IPS-NIHi11 (cell line): ENCODE measurements at places on chromosomes 13 and 19.

GRCh38 chr13:43258771-43259170 is 235.4 kb downstream of the DNAJC15 start:
- no peak for DNase-seq

DNA sequence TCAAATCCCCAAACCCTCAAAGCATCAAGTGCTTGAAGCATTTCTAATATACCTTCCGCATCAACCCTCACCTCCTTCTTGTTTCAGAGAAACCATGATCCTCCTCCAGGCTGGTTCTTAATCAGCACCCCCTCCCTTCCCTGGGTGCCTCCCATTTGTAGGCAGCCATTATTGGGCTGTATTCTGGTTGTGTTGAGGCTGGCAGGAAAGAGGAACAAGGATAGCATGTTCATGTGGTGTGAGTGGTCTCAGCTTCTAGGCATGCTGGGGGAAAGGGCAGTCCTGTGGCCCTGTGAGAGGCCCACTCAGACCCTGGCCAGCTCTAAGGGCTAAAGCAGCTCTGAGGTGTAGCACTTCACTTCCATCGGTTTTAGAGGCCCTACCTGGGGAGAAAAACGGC is 18.9 kb upstream of the TRIM13 start:
- DNase-seq: no peak

- DNase-seq: no peak
These were observed 10.2 kb downstream of the PPP1R37 start for GRCh38 chr19:45103156-45103507.

GRCh38 chr19:18895038-18895823 is 727 bp downstream of the CERS1 start:
- peak; percentile 91 for DNase-seq

GRCh38 chr19:31528261-31528660 is 179.0 kb upstream of the TSHZ3 start:
- DNase-seq: no peak

DNA sequence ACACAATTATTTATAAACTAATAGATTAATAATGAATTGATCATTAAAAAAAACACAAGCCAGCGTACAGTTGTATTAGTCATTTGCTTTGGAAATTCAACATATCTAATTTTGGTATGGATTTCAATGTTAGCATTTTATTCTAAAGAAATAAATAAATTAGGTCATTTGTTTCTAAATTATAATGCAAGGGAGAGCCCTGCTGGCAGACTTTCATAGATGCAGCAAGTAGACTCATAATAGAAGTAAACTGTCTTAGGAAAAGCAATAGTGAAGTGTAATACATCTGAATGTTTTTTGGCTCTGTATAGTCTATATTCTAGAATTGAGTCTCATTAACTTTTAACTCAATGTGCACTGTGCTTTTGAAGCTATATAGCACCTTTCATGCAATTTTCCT is 982.4 kb upstream of the MIR17HG start:
- DNase-seq: no peak

- DNase-seq: no peak
These were observed 2.6 kb upstream of the SULT2B1 start for GRCh38 chr19:48549380-48549779.

- no peak for DNase-seq
These were observed 114.2 kb upstream of the RXFP2 start for GRCh38 chr13:31625115-31625514.

DNA sequence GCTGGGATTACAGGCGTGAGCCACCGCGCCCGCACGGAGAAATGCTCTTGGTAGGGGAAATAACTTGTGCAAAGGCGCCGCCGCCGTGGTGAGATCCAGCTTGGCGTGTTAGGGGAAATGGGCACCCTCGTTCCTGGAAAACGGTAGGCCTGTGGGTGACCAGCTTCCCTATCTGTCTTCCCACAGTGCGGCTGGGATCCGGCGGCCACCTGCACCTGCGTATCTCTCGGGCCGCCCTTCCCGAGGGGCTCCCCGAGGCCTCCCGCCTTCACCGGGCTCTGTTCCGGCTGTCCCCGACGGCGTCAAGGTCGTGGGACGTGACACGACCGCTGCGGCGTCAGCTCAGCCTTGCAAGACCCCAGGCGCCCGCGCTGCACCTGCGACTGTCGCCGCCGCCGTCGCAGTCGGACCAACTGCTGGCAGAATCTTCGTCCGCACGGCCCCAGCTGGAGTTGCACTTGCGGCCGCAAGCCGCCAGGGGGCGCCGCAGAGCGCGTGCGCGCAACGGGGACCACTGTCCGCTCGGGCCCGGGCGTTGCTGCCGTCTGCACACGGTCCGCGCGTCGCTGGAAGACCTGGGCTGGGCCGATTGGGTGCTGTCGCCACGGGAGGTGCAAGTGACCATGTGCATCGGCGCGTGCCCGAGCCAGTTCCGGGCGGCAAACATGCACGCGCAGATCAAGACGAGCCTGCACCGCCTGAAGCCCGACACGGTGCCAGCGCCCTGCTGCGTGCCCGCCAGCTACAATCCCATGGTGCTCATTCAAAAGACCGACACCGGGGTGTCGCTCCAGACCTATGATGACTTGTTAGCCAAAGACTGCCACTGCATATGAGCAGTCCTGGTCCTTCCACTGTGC is 2.4 kb downstream of the GDF15 start:
- peak; percentile 96 for DNase-seq

DNA sequence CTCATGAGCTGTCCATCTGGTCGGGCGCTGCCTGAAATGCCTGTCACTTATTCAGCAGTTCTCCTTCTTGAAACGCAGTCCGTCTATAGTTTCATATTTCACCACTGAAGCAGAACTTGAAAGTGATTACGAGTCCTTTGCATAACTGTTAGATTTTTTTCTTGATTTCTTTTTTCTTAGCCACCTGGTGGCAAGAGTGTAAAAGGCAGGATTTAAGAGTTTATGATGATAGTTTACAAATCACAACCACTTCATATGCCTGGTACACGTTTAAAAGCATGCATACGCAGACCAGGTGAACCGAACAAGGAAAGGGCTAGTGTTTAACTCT is 45.8 kb downstream of the GGACT start:
- DNase-seq: no peak

DNA sequence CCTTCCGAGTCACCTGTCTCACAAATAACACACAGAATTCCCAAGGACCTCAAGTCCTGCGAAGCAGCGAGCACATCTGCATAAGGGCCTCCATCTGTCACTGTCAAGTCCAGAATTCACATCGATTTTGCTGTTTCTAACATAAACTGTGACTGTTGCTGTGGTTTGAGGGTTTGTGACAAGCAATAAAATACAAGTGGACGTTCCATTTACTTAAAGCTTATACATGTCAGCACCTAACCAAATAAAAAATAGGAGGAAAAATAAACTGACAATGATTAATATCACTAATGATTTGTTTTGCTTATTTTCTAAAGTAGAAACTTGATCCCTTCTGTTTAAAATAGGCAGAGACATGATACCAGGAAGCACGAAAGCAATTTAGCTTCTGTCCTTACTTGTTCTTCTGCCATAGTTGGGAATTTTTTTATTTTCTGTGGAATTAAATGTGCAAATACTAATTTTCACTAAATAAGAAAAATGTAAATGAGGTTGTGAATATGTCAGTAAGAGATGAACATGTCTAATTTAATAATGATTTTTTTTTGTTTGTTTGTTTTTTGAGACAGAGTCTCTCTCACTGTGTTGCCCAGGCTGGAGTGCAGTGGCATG is 279.1 kb downstream of the FGF9 start:
- DNase-seq: no peak

GRCh38 chr13:46480131-46480530 is 72.8 kb upstream of the LRCH1 start:
- DNase-seq: no peak

- no peak for DNase-seq
These were observed 125.2 kb downstream of the RAB20 start for GRCh38 chr13:110436276-110436675.

- DNase-seq: peak; percentile 91
These were observed at the start of gene MOB3A for GRCh38 chr19:2096034-2096479. TSS of gene MOB3A (minus strand) at chr19:2096326. CDS start at chr19:2078560, 17,766 bp downstream.

DNA sequence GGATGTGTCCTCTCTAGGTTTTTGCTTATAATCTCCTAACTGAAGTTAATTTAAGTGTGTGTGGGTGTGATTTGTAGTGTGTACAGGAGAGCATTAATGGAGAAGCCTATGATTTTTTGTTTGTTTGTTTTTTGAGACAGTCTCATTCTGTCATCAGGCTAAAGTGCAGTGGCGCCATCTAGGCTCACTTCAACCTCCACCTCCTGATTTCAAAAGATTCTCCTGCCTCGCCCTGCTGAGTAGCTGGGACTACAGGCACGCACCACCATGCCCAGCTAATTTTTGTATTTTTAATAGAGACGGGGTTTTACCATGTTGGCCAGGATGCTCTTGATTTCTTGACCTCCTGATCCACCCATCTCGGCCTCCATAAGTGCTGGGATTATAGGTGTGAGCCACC is 20.6 kb downstream of the ZNF701 start:
- no peak for DNase-seq

DNA sequence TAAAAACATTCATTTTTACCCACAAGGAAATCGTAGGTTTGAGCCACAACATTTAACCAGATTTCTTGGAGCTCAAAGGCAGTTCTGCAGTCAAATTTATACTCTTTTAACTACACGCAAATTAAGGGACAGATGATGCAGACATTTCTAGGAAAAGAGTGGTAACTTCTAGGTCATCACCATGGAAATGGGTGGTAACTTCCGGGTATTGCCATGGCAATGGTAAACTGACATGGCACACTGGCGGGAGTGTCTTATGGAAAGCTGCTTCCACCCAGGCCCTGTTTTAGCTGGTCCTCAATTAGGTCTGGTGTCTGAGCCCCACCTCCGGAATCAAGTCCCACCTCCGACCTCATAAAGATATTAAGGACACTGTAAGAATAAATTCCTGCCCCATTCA is 10.4 kb upstream of the LYPD5 start:
- DNase-seq: no peak

DNA sequence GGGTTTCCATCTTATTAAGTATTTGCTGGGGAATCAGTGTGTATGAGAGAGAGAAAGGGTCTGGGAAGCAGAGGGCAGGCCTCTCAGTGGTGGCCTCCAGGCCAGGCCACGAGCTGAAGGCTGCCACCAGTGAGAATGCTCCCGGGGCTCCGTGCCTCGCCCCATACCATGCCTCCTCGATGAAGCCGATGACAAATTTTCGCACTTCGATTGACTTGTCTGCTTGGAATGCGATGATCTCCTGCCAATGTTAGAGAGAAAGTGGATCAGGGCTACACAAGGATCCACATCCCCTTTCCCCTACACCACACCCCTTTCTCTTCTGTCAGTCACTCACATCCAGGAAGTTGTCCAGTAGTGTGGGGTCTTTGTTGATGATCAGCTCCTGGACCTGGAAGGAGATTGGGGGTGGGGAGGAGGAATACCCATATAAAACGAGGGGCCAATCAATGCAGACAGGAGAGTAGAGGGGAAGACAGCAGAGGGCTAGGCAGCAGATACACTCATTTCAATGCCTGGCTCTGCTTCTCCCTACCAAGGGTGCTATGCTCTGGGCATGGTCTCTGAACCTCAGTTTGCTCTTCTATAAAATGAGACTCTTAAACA is 10.7 kb downstream of the SYMPK start:
- DNase-seq: no peak

DNA sequence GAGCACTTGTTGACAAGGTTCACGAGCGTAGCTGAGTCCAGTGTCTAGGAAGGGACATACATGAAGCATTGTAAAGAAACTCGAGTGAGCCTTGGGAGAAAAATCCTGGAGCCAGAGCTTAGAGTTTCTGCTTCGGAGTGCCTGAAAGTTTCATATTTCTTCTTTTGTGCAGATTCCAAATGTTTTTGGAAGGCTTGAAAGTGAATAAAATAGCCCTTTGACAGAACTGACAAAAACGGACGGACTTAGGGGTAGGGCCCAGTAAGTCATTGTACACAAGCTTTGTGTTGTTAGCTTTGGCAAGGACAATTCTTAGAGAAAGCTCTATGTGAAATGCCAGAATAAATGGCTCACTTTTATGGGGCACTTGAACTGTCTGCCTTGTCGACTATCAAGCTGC is 2.8 kb downstream of the RNF113B start:
- no peak for DNase-seq

- no peak for DNase-seq
These were observed 127.2 kb upstream of the CACNA1A start for GRCh38 chr19:13633522-13633922.

DNA sequence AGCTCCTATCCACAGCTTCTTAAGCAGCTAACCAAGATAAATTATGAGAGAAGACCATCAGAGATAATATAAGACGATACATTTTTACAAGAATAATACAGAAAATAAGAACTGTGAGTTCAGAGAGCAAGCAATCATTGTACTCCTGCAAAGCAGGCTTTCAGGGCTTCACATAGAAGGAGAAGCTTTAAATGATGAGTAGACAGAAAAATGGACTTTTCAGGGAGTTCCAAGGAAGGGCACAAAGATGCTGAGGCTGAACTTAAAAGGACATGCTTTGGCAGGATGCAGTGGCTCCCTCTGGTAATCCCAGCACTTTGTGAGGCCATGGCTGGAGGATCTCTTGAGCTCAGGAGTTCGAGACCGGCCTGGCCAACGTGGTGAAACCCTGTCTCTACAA is 159.5 kb downstream of the POU4F1 start:
- DNase-seq: no peak

DNA sequence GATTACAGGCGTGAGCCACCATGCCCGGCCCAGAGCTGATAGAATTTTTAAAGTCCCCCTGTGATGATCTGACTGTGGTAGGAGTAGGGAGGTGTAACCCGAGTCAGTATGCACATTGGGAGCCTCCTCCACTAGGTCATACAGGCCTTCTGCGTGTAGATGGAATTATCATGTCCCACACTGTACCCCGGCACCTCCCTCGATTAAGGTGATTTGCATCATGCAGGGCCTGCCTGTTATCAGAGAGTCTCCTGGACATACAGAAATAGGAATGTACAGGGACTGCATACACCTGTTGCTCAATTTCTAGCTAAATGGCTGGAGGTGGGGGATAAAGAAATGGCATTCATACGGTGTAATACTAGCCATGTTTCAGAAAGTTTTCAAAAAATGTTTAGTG is 922 bp upstream of the ERVK3-1 start:
- no peak for DNase-seq

- no peak for DNase-seq
These were observed 5.0 kb downstream of the FPR3 start for GRCh38 chr19:51799774-51800472.

- DNase-seq: no peak
These were observed 10.5 kb downstream of the ZNF160 start for GRCh38 chr19:53092723-53093122.

DNA sequence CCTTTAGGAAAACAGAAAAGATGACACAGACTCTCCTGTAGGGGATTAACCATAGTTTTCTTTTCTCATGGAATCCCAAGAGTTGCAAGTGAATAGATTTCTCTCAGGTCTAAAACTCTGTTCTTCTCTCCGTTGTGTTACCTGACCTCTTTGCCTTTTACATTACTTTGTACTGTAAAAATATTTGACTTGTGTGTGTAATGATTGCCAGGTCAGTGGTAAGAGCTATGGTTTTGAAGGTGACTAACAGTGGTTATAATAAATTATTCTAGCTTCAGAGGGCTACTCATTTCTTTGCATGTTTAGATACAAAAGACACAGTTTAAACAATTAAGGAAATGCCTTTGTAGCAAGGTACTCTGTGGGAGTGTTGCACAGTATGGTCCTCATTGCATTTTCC is 23.0 kb upstream of the PSG2 start:
- DNase-seq: no peak

GRCh38 chr13:35470671-35471661 is 5.5 kb downstream of the MAB21L1 start:
- peak; percentile 69 for DNase-seq
